ENCODE measurements at places on chromosomes 3 and 15.

GRCh38 chr3:98032904-98033303 is 2.2 kb downstream of the GABRR3 start:
- DNase-seq: no peak

- DNase-seq: no peak
These were observed 20.4 kb downstream of the PLD1 start for GRCh38 chr3:171789759-171790505.

DNA sequence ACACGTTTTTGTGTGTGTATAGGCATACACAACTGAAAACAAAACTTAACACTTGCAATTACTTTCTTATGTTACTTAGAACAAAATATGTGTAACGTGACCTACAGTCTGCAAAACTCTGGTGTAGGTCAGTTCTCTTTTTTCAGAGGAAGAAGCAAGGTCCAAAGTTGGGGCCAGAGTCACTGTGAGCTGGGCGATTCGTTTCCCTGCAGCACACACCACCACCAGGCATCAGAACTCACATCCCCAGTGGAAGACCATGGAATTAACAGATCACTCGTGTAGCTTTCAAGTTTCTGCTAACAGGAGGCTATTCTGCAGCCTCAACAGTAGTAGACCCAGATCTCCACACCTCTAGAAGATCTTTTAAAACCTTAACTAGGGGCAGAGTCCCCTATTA is 25.8 kb downstream of the ANP32A start:
- no peak for DNase-seq

DNA sequence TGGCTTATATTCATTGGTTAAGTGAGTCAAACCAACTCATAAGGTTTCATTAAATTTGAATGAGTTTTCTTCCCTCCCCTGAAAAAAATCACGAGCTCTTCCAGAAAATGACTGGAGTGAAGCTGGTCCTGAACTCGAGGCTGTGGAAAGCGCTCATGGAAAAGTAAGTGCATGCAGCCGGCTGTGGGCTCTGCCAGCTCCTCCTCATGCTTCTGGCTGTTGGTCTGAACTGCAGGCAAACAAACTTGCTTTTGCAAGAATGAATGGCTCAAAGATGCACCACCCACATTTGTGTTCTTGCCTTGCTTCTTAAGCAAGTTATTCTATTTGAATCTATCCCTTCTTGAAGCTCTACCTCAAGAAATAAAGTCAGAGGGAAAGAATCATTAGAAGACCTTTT is 6.2 kb downstream of the ETV5 start:
- DNase-seq: no peak

DNA sequence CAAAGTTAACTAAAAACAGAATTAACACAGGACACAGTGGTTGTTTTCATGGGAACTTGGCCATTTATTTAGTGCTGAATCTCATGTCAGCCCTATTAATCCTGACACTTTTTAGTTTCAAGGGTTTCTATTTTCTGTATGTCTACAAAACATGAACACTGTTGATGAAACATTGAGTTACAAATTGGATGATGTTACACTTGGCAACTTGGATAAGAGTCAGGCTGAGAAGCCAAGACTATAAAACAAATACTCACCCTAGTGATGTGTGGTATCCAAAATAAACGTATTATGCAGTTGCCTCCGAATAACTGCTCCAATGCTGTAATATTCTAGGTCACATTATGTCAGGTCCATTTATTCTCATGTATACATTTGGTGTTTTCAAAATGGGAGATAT is 349.6 kb downstream of the ZIC1 start:
- no peak for DNase-seq

Measured in NCI-H1436 (cell line).